ENCODE measurements at places on chromosomes 2 and 18. TPM values are rescaled to one million over a fixed set of nuclear protein-coding genes. Genes with fewer than 3 reads are reported as not detected.

CXCR1 gene
- 0.33 TPM for total RNA-seq

CHST9 gene
- total RNA-seq: 3.8 TPM

TFCP2L1 gene
- 1.1 TPM for total RNA-seq

CDK15 gene
- 1.7 TPM for total RNA-seq

POU3F3 gene
- total RNA-seq: 4.2 TPM

TOGARAM2 gene
- 0.55 TPM for total RNA-seq

RESP18 gene
- total RNA-seq: not detected

DQX1 gene
- 0.55 TPM for total RNA-seq
